Stimulated activated naive B cell treated with anti-CD40 and anti-IgM and Interleukin-4, amounts not matched to agents 10 μg/mL and 1 μg/mL and 100 μg/mL, for 72 hours (primary cell): ENCODE measurements at places on chromosomes 4 and X.

DNA sequence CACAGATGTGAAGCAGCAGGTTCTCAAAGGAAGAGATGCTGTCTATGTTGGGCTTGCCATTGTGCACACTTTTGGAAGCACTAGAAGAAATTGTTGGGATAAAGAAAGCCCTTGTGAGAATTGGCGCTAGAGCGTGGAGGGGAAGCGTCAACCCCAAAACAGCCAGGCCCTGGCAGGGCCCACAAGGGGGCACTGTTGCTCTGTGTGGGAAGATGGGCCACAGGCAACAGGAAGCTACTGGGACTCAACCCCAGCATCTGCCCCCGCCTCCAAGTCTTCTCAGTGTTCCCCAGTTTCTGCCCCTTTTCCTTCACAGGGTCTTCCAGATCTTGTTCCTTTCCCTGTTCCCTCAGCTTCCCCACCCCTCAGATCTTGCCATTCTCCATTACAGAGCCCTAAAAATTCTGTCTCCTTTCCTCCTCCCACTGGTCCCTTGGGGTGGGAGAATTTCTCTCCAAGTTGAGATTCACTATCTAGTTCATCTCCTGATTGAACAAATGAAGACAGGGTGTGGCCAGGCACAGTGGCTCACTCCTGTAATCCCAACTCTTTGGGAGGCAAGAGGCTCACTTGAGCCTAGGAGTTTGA lies 85.5 kb downstream of the STARD8 start:
- peak; percentile 40 for DNase-seq

GRCh38 chr4:99540277-99540939 lies 23.4 kb downstream of the TRMT10A start:
- no peak for DNase-seq

DNA sequence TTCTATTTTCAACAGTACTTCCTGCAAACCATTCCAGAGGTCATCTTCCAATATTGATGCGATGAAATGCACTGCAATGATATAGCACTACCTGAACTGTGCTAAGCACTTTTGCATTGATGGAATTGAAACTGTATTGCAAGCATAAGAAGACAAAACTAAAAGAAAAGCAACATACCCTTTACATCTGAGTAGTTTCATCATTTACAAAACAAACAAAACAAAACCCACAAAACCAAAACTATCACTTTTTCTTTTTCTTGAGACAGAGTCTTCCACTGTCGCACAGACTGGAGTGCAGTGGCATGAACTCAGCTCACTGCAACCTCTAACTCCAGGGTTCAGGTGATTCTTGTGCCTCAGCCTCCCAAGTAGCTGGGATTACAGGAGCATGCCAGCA lies 120.1 kb upstream of the NAP1L5 start:
- DNase-seq, result no peak

DNA sequence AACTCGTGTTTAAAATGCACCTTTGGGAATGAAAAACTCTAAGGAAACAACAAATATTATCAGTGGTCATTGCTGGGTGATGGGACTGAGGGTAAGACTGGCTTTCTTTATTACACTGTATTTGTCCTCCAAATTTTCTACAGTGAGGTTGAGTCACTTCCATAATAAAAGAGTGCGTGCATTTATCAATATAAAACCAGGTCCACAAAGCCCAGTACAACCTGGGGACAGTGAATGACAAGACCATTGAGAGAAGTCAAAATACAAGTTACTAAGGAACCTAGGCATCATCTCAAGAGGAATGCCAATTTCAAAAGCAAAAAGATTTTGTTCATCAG lies 76.4 kb downstream of the MAGED4 start:
- DNase-seq, result no peak

DNA sequence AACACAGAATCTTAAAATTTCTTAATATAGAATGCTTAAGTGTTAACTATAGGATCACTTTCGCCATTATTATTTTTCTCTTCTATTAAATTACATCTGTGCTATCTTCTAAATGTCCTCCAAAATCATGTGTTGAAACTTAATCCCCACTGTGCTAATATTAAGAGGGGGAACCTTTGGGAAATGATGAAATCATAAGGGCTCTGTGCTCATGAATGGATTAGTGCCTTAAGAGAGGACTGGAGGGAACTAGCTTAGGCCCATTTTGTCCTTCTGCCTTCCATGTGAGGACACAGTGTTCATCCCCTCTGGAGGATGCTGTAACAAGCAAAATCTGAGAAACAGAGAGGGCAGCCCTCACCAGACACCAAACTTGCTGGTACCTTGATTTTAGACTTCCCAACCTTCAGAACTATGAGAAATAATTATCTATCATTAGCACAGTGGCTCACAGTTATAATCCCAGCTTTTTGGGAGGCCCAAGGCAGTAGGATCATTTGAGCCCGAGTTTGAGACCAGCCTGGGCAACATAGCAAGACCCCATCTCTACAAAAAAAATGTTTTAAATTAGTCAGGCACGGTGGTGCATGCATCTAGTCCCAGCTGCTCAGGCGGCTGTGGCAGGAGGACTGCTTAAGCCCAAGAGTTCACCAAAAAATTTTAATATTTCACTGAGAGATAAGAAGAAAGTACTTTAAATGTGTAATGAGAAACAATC lies 26.3 kb downstream of the KLHL8 start:
- DNase-seq, result no peak

DNA sequence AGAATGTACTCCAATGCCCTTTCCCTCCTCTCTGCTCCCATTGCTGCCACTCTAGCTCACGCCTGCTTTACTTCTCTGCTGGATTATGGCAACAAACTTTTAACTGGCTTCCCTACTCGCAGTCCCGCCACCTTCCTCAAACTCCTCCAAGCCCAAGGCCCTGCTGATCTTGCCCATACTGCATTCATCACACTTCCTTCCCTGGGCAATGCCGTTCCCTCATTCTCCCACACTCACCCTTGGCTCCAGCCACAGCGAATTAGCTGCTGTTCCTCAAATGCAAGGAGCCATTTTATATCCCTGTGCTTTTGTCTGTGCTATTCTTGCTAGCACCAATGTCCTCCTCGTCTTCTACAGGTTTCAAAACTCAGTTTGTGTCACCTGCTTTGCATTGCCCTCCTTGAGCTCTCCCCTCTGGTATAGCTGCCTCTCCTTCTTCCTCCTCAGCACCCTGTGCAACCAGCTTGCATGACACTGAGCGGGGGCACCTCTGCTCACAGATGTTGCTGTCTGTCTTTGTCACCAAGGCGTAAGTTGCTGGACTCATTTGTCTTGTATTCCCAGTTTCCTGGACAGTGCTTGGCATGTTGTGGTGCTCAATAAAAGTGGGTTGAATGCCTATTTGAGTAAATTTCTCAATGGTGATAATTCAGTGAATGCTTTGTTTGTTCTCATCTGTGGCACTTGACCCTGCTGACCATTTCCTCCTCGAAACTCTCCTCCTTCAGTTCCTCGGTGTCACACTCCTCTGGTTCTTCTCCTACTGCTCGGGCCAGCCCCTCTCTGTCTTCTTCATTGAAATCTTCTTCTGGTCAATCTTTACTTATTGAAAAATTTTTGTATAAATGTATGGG lies 22.4 kb upstream of the MGST2 start:
- no peak for DNase-seq

GRCh38 chr4:128716338-128716737 lies 93.2 kb upstream of the JADE1 start:
- DNase-seq, result no peak

DNA sequence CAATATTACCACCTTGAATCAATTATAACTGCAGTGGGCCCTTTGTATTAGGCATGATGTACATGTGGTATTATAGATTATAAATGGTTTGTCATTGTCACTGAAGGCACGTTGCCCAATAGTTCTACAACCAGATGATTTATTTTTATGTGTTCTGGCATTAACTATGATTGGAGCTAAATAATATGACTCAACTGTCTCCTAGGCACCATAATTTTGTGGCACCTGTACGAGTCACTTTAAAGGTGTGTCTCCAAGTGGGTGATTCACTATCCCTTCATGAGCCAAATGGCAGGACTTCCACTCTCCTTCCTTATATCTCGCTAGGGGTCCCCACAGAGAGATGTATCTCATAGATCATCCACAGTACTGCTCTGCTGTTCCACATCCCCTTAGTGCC lies 6.1 kb upstream of the SMPX start:
- DNase-seq, result no peak
